Mucosa of gallbladder (tissue), 1 donor: ENCODE measurements at places on chromosomes 7 and 10. TPM values are rescaled to one million over a fixed set of nuclear protein-coding genes. Genes with fewer than 3 reads are reported as not detected.

HOXA9 gene
- 0.17 TPM for total RNA-seq

PPP1R3A gene
- total RNA-seq: not detected

FAM131B gene
- 6.6 TPM for total RNA-seq

AQP1 gene
- total RNA-seq: 995 TPM

EBF3 gene
- total RNA-seq: 1.8 TPM

BUB3 gene
- 64.3 TPM for total RNA-seq

RET gene
- total RNA-seq: 1.6 TPM

NRG3 gene
- total RNA-seq: 14.6 TPM

KIFBP gene
- total RNA-seq: 27.7 TPM

LRRC17 gene
- total RNA-seq: 10.6 TPM

PLAU gene
- 15.5 TPM for total RNA-seq

MRPL43 gene
- 104 TPM for total RNA-seq

SUPV3L1 gene
- total RNA-seq: 21.8 TPM

OR6V1 gene
- not detected for total RNA-seq

EPHA1 gene
- total RNA-seq: 38.0 TPM

NRCAM gene
- 38.2 TPM for total RNA-seq

TMEM72 gene
- not detected for total RNA-seq

EN2 gene
- total RNA-seq: not detected

EBLN1 gene
- total RNA-seq: not detected

CHST12 gene
- total RNA-seq: 26.8 TPM

NUTM2B gene
- 2.4 TPM for total RNA-seq

C10orf62 gene
- total RNA-seq: 1.0 TPM

OR9A2 gene
- not detected for total RNA-seq

IDI2 gene
- not detected for total RNA-seq

RASSF4 gene
- 41.9 TPM for total RNA-seq

HABP2 gene
- 296 TPM for total RNA-seq

PPP1R17 gene
- not detected for total RNA-seq

IGF2BP3 gene
- 0.66 TPM for total RNA-seq

FZD8 gene
- 9.4 TPM for total RNA-seq

NUTM2A gene
- 0.58 TPM for total RNA-seq

TCAF2 gene
- 8.9 TPM for total RNA-seq

GRM8 gene
- total RNA-seq: 8.0 TPM

ATP6V1F gene
- 118 TPM for total RNA-seq

BHLHA15 gene
- 3.3 TPM for total RNA-seq

PRDX3 gene
- 126 TPM for total RNA-seq

WIPF3 gene
- total RNA-seq: 11.2 TPM

FGFR2 gene
- total RNA-seq: 135 TPM

CALHM1 gene
- not detected for total RNA-seq

GLI3 gene
- total RNA-seq: 9.8 TPM

GIMAP7 gene
- total RNA-seq: 16.9 TPM

CHRM2 gene
- total RNA-seq: 71.2 TPM

STK31 gene
- total RNA-seq: 1.0 TPM

ERV3-1 gene
- 38.7 TPM for total RNA-seq

HMX3 gene
- 1.6 TPM for total RNA-seq

ZPBP gene
- total RNA-seq: not detected

SHOC2 gene
- total RNA-seq: 75.1 TPM

CHST15 gene
- 23.5 TPM for total RNA-seq

GOLGA7B gene
- 3.3 TPM for total RNA-seq

ATOH7 gene
- total RNA-seq: not detected

LRIT1 gene
- not detected for total RNA-seq

ASNS gene
- total RNA-seq: 21.1 TPM

SPDYE16 gene
- total RNA-seq: not detected

TSPAN33 gene
- 16.2 TPM for total RNA-seq

TECTB gene
- total RNA-seq: not detected

CROT gene
- 35.2 TPM for total RNA-seq

C10orf53 gene
- total RNA-seq: not detected

PLPP4 gene
- total RNA-seq: 0.60 TPM

STEAP2 gene
- 29.9 TPM for total RNA-seq
